Stimulated activated CD8-positive, alpha-beta memory T cell treated with anti-CD3 and anti-CD28 coated beads, Interleukin-12 subunit alpha, Interleukin-12 subunit beta, amount 100 ng/mL, for 1 hour (primary cell): ENCODE measurements at places on chromosomes 4 and X.

- DNase-seq, result no peak
Measured at GRCh38 chrX:54049801-54050200, 5.5 kb upstream of the PHF8 start.

DNA sequence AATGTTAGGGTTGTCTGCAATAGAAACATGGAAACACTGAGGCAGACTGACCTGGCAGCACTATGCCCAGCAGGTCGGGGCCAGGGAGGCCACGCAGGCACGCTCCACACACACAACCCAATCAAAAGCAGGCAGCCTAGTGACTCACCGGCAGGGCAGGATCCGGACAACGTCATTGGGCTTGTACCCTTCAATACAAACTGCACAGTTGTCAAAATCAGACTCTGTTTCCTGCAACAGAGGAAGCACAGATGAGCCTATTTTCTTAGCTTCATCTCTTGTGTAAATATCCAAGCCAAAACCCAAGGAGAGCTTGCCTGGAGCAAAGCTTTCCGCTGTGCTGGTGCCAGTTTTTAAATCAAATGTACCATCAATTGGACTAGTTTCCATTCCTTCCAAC is 185.8 kb downstream of the RNF150 start:
- no peak for DNase-seq

DNA sequence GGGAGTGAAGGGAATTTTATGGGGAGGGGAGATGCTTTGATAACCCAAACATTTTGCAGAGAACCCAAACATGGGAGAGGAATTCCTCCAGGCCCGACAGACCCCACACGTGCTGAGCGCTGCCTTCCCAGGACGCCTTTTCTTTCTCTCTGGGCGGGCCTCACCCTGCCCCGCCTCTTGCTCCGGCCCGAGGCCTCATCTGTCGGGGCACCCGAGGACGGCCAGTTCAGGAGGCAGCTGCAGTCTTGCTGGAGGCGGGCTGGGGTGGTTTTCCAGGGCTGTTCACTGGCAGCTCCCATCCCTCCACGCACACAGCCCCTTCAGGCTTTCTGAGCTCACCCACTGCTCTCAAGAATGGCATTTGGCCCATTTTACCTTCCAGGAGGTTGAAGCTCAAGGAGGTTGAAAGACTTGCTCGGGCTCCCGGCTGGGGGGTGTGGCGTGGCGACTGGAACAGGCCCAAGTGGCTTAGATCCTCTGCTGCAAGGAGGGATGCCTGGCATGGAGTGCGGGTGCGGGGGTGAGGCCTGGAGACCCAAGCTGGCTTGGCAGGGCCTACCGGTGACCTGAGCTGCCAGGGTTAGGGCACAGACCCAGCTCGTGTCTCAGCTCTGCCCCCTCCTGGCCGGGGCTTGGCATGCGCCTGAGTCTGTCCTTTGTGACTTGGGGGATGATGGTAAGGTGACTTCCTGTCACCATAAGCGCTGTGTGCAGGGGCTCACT is 99.2 kb downstream of the PSAPL1 start:
- DNase-seq, result no peak

DNA sequence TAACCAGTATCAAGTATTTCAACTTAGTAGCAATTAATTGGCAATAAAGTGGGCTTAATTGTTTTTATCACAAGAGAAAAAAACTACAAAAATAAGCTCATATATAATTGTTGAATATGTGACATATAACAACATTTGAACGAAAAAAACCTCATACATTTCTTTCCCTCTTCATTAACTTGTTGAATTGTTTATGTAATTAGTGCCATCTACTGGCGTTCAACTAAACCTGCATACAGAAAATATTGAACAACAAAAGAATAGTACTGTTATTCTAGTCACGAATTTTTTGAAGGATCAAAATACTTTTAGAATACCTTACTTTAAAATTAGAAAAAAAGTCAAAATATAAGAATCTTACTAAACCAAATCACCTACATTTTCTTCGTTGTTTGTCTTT is 586.5 kb upstream of the FTHL17 start:
- DNase-seq, result no peak

DNA sequence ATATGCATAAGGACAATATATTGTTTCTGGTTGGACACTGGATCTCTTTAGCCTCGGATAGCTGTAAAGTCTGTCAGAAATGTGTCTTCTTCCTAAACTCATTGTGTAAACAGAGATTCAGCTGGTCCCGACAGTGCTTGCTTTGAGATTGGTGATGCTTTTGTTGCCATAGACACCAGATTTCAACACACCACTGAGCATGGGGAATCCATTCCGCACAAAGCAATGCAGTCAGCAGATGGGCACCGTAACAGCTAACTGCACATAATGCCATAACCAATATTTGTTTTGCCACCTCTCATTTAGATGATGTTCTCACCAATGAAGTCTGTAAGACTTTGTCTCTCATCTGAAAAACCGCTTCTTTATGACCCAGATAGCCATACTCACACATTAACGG is 33.3 kb upstream of the FAM47C start:
- DNase-seq, result no peak

- DNase-seq, result no peak
Measured at GRCh38 chr4:55884851-55885219, 31.4 kb downstream of the EXOC1 start.

GRCh38 chr4:187618701-187619281 is 376.8 kb upstream of the ZFP42 start:
- no peak for DNase-seq

DNA sequence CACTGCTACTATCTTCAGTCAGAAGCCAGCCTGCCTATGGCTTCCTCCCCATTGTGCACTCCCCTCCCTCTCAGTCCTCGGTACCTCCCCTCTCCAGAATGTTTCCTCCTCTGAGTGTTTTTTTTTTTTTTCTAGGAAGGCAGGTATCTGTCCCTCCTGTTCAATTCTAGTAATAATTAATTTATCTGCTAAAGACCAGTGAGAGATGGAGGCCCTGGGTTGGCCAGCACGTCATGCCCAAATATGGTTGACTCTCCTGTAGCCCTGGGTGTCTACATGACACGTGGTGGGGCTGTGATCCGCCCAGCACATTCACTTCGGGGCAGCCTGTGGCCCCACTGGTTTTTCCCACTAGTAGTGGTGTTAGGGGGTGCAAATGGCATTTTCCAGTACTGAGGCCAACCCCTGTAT is 1.8 kb downstream of the FLNA start:
- no peak for DNase-seq

DNA sequence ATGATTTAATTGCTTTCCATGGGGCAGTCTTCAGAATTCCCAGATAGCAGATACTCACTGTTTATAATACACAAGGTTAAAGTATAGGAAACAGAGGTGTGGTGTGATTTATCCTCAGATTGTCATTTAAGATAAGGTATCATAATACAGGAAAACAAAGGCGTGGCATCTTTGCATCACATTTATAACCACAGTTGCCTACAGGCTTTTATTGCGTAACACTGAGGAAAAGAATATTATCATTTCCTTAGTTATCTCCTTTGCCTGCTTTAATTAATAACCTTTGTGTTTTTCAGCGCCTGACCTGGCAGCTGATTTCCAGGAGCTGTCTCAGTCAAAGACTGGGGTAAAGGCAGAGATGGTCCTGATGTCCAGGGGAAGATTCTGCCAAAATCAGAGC is 68.8 kb downstream of the SSX7 start:
- no peak for DNase-seq

- DNase-seq, result no peak
Measured at GRCh38 chrX:1860936-1861594, 246.2 kb downstream of the ASMT start.
